IMR-90 (cell line): ENCODE measurements at places on chromosomes 2 and 18. TPM values are rescaled to one million over a fixed set of nuclear protein-coding genes. Genes with fewer than 3 reads are reported as not detected.

The ADAM23 gene
- polyA plus RNA-seq: 7.4 and 10.3 TPM in 2 replicates

The GAREM1 gene
- polyA plus RNA-seq: 1.4 and 1.7 TPM in 2 replicates

The MAL gene
- polyA plus RNA-seq: not detected in 2 replicates

The REG3A gene
- polyA plus RNA-seq: not detected in 2 replicates

The CD8B2 gene
- polyA plus RNA-seq: not detected in 2 replicates

The FHL2 gene
- polyA plus RNA-seq: 550 and 574 TPM in 2 replicates

The SERPINB4 gene
- not detected in 2 replicates for polyA plus RNA-seq

The TMEFF2 gene
- 2.9 and 3.0 TPM in 2 replicates for polyA plus RNA-seq

The LYG2 gene
- not detected in 2 replicates for polyA plus RNA-seq

The GPAT2 gene
- 0.53 and 0.57 TPM in 2 replicates for polyA plus RNA-seq
